ENCODE measurements at places on chromosomes 12 and 14.

- no peak for DNase-seq
Observed at GRCh38 chr12:78792052-78792698, 72.4 kb upstream of the SYT1 start.

- no peak for DNase-seq
Observed at GRCh38 chr12:130320536-130320935, 17.2 kb upstream of the PIWIL1 start.

DNA sequence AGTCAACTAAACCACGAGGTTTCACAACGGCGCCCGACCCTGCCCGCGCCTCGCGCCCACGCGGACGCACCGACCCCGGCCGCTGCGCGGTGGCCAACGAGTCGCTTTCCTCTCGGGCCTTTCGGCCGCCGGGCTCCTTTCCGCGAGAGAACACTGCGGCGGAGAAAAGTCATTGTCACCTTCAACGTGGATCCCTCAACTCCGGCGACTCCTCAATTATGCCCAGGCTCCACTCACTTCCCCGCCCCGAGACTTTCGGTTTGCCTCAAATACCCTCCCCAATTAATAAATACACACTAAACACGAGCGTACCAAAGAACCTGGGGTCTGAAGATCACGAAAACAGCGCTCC is 450 bp downstream of the SINHCAF start:
- no peak for DNase-seq

- no peak for DNase-seq
Observed at GRCh38 chr14:51482102-51482501, 169.6 kb upstream of the FRMD6 start.

GRCh38 chr14:22088614-22089342 is 415.2 kb upstream of the OR4E1 start:
- DNase-seq, result no peak

DNA sequence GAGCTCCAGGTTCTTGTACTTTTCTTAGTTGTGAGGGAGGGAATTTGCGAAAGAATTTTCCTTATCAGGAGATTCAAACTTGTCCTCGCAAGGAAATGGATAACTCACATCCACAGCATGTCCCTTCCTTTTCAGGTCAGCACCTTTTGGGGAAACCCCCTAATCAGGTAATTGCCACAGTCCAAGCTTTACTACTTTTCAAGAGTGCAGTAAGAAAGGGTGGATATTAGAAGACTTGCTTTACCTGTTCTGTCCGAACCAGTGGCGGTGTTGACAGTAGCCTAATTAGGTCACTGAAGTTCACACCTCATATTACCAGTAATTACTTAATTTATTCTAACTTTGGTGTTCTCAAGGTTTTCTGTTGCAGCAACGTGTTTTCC is 6.7 kb upstream of the C12orf50 start:
- DNase-seq, result no peak

DNA sequence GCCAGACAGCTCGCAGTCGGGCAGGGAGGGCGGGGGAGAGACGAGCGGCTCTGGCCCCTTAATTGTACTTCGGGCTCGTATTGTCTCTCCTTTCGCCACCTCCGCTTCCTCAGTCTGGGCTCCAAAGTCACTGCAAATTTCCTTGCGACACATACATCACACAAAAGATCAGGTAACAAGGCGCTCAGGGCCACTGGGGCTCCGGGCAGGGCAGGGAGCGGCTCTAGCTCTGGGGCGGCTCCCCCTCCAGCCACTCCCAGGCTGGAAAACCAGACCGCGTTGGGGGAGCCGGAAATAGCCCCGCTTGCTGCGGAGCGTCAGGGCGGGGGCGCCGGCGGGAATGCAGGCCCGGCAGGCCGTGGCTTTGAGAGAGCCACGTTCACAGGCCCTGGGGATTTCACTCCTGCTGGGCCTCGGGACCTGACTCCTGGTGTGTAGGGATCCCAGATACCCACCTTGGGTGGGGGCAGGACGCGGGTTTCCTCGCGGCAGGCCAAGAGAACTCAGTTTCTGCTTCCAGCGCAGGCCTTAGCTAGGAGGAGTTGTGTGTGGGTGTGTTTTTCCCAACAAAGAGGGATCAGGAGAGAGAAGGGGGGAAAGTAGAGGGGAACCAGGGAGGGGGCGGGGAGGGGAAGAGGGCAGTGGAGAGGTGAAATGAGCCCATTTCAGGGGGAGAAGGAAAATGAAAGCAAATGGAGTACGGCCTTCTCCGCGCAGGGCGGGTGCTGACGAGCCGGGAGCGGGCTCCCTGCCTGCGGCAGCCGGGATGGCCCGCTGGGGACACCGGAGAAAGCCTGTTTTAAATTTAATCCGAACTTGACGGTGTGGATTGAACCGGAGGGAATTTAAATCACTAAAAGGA is 4.4 kb upstream of the HOXC9 start:
- DNase-seq, result no peak

DNA sequence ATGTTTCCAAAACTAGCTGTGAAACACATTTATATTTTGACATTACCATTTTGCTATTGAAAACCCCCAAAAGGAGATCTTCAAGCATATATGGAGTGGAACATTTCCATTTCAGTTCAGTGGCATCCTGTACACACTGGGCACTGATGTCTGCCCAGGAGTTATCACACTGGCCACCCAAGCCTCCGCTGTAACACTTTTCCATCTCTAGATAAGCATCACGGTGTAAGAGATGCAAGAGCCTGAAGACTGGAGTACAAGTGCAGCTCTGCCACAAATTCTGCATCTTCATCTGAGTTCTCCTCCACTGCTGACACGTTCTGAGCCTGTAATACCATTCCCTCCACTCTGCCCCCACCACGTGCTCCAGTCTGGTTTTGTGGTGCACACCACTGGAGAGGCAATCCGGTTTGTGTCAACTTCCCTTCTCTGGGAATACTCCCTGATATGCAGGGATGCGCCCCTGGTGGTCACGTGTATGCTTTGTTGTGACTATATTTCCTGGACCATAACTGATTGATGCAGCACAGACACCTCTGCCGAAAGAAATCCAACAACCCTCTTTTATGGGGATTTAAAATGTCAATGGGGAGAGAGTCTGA is 12.7 kb downstream of the SPTLC2 start:
- no peak for DNase-seq

DNA sequence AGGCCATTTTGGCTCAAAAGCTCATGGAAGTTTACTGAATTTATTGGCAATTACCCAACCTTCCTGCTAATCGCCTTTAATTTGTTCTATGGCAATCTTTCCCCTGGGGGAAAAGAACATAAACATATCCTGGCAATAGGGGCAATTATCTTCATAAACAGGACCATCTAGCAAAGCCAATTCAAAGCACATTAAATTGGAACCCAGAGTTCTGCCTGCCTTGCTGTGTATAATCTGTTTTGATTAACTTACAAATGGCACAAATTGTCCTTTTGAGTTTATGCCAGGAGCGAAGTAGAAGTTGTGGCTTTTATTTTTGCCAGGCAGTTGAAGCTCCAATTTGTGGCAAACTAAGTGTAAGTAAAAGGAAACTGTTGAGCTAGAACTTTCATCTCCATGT is 68.6 kb downstream of the C12orf50 start:
- no peak for DNase-seq

- no peak for DNase-seq
Observed at GRCh38 chr14:52596861-52597260, 44.2 kb downstream of the GPR137C start.

- DNase-seq, result no peak
Observed at GRCh38 chr12:48280572-48280971, 70.1 kb downstream of the ZNF641 start.

- DNase-seq, result no peak
Observed at GRCh38 chr12:98002887-98003493, 512.4 kb upstream of the TMPO start.

DNA sequence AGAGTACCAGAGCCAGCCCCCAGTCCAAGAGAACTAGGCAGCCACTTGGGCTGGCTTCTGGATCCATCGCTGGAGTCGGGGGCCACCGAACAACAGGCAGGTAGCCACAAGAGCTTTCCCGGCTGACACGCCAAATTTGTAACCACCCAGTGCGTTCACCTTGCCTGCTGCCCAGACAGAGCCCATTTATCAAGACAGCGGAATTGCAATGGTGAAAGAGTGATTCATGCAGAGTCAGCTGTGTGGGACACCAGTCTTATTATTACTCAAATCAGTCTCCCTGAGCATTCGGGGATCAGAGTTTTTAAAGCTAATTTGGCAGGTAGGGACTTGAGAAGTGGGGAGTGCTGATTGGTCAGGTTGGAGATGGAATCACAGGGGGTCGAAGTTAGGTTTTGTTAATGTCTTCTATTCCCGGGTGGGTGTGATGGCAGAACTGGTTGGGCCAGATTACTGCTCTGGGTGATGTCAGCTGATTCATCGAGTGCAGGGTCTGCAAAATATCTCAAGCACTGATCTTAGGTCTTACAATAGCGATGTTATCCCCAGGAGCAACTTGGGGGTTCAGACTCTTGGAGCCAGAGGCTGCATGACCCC is 64.3 kb downstream of the PDE6H start:
- DNase-seq, result no peak

DNA sequence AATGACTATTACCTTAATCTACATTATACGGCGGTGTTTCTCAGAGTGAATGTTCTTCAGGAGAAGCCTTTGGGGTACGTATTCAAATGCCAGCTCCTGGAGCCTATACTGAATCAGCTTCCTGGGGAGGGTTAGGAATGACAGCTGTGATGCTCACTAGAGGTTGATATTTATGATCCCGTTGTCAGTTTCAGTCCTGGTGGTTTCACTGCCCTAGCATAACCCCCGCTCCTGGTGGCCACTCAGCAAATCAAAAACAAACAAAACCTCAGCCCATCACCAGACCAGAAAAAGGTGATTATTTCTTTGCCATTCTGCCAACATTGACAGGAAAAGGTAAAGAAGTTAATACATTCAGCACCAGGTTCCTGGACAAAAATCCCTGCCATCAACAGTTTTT is 136.5 kb upstream of the CRY1 start:
- DNase-seq, result no peak

- DNase-seq, result no peak
Observed at GRCh38 chr14:43449291-43449690, 1057.8 kb downstream of the FSCB start.

GRCh38 chr14:65268594-65268993 is 143.9 kb upstream of the FUT8 start:
- DNase-seq, result no peak

GRCh38 chr12:104944252-104944651 is 13.8 kb downstream of the SLC41A2 start:
- DNase-seq, result no peak

GRCh38 chr12:10155966-10156365 is 16.0 kb downstream of the OLR1 start:
- no peak for DNase-seq

DNA sequence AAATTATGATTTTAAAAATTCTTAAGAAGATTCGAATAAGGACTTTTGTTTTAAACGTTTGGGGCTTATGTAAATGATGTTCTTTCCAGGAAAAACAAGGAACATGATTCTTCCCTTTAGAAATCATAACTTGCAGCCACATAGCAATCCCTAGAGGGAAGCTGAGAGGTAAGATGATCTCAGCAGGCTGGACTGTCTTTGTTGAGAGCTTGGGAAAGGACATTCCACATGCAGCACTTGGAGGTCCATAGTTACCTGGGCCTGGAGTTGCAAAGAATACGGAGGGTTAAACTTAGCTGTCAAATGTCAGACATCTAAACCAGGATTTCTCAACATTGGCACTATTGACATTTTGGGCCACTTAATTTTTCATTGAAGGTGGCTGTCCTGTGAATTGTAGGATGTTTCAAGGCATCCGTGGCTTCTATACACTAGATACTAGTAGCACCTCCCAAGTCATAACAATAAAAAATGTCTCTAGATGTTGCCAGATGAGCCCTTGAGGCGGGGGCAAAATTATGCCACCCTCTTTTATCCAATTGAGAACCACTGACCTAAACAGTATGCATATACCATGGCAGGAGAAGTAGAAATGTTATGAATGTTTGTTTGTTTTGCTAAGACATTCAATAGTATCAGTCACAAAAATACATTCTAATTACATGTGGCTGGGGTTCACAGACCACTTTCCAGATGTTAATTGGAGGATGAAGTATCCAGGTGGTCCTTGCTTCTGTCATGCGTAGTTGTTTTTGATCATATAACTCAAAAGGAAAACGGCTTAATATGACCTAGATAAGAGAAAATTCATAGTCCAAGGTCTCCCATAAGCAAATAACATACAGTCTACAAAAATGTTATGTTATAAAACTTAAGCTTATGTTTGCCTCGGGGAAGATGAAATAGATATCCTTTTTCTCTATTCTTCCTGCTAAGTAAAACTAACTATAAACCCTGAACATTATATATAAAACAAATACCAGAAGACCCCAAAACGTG is 30.5 kb downstream of the TTC6 start:
- no peak for DNase-seq

DNA sequence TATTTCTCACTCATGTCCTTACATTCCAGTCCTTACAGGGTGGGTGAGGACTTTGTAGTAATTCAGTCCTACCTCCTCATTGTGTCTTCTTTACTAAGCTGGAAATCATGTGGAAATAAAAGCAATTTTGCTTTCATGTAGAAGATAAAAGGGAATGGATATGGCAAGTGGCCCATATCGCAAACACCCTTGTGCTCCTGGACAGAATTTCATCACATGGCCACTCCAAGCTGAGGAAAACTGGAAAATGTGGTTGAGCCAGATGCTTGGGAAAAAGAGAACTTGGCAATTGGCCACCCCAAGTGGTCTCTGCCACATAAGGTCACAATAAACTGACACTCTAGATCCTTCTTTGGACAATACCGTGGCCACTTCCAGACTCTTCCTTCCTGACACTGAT is 64.2 kb upstream of the IFNG-AS1 start:
- DNase-seq, result no peak

DNA sequence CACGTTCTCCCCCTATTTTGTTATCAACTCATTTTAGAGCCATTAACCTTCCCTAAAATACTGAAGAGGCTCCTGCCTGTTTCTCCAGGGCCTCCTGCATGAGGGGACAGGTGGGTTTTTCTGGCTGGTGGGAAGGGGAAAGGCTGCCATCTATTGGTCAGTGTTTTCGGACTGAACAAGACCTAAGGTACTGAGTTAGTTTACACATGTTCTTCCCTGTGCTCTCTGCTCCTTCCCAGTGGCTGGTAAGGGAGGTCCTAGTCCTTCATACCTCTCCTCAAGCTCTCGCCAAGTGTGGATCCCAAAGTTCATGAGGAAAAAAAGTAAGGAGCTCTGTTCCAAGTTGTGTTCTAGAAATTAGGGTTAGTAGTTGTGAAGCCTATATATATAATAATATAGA is 357.5 kb downstream of the FSCB start:
- no peak for DNase-seq

- DNase-seq, result no peak
Observed at GRCh38 chr12:41205070-41205709, 17.1 kb downstream of the PDZRN4 start.

DNA sequence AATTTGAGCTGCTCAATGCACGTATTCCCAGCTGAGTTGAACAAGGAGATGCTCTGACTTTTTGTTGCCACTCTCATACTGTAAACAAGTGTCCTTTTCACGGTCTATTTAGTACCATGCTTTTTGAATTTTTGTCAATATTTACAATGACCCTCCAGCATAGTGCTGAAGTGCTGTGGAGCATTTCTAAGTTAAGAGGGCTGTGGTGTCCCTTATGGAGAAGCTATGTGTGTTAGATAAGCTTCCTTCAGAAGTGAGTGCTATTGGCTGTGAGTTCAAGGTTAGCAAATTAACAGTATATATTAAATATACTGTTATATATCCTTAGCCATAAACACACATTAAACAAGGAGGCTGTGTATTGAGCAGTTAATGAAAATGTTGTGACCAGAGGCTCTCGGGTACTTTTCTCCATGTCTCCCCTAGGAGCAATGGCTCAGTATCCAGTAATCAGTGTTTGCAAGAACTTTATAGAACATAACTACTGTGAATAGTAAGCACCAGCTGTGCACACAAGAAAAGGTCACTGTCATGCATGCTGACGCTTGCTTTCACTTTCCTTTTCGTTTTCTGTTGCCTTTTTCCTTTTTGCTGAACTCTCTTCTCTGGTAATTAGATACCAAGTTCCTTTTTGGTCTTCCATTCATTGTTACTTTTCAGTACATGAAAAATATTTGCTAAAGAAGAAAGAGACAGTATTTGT is 187.2 kb upstream of the NEDD1 start:
- no peak for DNase-seq
